ENCODE measurements at places on chromosomes 2 and 18.

- no peak for DNase-seq
Measured at GRCh38 chr2:38850045-38850444, 25.7 kb downstream of the DHX57 start.

DNA sequence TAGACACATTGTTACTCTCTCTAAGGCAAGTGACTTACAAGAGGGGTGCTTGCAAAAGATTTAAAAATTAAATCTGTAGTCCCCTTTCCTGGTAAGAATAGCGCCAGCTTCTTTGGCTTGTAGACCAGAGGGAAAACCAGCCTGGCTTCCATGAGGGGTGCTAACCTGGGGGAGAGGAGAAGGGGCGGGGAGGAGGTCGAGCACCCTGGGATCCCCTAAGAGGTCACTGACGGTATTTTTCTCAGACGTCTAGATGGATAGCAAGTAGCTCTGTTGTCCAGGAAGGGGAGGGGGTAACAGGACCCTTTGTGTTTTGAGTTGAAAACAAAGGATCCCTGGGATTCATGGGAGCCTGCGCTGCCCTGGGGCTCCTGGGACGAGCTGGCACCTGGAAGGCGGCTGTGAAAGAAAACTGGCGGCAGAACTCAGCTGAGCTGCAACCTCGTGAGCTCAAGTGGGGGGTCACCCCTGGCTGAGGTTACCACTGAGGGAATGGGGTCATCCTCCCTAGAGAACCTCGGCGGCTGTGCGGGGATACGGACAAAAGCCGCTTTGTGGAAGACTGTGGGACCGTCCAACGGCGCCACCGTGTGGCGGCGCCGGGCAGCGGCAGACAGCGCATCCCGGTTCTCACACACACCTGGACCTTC, 37.8 kb upstream of the MRPL19 start:
- no peak for DNase-seq

DNA sequence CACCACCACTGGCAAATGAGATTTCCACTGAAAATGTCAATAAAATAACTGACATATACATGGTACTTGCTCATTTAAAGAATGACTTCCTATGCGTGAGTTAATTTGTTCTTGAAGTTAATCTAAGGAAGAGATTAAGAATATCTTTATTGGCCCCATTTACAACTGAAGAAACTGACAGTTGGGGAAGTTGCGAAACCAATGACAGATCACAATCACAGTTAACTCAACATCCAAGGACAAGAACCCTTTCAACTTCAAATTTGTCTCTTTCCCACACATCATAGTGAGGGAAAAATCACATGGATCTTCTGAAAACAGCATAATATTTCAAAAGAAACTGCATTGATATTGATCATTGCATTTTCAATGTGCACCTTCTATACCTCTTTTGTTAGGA, 565.4 kb downstream of the IRS1 start:
- DNase-seq: no peak

DNA sequence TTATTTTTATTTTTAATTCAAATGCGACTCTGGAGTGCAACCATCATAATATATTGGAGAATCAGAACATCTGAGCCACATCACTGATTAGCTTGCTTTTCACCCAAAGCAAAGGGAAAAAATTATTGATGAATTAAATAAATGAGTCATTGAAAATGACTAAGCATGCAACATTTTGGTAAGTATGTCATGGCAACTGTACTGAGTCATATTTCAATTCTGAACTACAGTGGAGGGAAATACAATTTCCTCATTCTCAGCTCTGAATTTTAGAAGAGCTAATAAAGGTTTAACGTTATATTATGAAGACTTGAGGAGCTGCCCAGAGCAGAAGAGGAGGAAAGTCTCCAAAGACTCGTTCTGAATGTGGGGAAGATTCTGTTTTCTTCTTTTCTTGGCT, 89.6 kb upstream of the CCDC68 start:
- no peak for DNase-seq

DNA sequence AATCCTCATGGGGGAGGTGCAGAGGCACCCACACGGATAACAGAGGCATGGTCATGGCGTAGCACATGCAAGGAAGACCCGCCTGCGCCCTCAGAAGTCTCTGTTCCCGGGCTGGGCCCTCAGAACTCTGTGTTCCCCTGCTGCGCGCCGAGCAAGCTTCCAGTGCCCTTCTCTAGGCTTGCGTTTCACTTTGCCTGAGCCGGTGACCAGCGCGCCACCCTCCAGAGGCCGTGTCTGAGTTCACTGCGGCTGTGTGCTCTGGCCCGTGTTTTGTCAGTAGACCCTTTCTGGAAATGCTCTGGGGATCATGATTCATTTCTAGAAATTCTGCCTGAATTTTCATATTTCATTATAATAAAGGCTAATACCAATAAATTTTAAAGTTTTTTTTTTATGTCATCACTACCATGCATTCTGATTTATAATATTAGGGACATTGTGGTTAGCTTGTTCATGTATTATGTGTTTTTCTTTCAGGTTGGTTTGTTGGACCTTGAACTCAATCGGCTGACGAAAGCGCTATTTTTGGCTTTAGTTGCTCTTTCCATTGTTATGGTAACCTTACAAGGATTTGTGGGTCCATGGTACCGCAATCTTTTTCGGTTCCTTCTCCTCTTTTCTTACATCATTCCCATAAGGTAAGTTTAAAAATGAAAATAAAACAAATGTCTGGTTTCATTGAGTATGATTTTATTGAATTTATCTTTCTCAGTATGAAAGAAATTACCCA, 142.7 kb upstream of the NFATC1 start:
- DNase-seq: no peak

- DNase-seq: no peak
Measured at GRCh38 chr2:145919477-145919876, 1399.6 kb upstream of the ZEB2 start.

GRCh38 chr2:223459328-223459939, 142.7 kb downstream of the SCG2 start:
- DNase-seq: peak; percentile 2

DNA sequence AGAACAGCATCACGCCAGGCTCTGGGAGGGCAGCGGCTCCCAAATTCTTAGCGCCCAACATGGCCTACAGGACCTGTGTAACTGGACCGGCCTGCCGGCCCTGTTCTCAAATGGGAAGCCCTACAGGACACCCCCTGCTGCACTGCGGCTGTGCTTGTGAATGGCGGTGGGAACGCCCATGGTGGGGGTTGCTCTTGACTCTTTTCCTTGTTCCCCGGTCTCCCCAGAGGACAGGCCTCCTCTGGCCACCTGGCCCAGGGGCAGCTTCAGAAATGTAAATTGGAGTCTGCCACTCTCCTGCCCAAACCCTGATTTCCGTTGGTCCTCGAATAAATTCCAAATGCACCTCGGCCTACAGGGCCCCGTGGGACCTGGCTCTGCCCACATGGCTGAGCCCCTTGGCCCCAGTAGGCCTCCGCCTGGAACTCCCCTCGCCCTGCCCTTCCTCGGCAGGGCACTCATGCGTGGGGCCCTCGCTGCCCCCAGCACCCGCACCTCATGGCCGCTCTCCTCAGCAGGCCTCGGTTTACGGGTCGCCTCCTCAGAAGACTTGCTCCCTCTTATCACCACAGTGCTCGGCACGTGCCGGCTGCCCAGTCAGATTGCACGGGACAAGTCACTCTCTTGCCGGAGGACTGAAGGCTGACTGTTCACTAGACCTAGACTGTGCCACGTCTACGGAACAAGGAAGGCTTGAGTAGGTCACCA, 29.4 kb downstream of the KCNIP3 start:
- no peak for DNase-seq

DNA sequence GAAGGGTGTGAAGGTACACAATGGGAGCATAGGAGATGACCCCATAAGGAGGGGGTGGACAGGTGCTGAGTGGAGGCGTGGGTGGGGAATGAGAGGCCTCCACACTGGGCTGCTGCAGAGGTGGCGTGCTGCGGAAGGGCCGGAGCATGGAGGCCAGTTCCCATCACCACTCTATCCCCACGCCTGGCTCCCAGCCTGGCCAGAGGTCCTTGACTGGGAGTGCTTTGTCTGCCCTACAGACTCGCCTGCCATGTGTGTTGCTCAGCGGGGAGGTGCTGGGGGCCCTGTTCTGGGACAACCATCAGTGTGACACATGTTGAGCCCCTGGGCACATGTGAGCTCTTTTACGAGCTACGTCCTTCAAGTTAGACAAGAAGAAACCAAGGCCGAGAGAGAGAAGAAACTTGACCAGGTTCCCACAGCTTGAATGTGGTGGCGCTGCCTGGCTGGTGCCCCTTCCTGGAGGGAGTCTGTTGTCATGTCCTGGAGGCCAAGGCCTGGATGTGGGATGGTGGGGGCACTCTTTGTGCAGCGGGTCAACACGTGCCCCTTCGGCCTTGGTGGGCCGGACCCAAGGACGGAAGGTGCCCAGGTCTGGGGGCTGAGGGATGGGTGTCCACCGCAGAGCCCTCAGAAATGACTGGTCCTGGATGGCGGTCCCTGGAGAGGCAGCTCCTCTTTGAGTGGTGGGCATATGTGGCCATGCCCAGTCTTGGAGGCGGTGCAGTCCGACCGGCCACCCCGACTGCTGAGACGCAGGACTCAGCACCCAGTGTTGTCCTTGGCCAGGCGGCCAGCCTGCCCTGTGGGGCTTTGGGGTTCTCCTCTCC, 1.2 kb upstream of the INPP5D start:
- DNase-seq: no peak

DNA sequence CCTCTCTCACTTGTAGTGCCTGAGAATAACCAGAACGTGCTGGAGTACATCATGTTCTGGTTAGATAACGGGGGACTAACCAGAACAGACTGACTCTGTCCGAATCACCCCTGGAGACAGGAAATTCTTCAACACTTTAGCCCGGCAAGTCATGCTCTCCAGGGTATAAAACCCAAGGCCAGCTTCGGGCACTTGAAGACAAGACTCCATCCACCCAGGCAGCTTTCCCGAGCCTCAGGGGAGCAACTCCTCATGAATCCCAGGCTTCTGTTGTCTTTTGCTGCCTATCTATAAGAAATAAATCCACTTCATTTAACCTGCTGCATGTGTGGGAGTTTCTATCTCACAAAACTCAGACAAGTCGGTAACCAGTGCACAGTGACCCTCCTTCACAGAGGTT, 99.6 kb downstream of the KCNF1 start:
- DNase-seq: no peak

DNA sequence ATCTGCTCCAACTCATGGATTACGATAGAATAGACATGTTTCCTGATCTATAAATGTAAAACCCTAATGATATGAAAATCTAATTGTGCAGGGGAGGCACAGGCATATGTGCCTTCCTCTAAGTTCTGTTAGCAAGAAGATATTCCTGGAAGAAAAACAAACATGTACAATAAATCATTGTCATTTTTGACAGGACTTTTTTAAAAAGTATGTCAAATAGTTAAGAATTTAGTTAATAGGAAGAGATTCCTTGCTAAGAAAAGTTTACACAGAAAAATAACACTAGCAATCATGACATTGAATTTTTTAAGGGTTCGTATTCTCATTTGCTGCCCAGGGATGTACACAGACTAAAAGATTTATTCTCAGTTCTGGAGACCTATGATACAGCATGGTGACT, 15.3 kb upstream of the CREB1 start:
- DNase-seq: no peak

DNA sequence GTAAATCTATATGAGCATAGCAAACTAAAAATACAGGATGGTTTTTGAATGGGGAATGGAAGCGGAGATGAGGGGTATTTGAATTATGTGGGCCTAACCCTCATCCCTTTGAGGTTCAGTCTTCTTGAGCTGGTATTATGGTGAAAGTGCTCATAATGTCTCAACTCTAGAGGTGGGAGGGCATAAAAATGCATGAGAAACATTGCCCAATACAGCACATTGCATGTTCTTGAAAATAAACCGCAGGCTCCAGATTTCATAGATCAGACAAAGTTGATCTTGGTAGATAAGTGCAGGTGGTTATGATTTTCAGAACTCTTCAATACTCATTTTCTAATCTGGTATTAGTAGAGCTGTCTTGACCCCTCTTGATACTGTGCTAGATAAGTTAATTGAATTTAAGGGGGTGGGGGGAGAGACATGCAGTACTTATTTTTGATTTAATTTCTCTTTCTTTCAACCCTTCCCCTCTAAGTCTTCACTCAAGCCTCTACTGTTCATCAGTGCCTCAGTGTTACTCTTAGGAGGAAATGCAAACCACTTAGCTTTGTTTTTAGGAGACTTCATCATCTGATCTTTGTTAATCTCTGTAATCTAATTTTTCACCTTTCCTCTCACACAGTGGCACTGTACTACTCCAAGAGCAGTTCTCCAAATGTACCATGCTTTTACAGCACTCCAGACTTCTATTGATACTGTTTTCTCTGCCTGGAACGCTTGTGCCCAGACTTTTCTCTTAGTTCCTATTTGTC, 22.2 kb downstream of the XRCC5 start:
- no peak for DNase-seq

GRCh38 chr2:86622519-86623042, 1.1 kb downstream of the RNF103 start:
- DNase-seq: no peak

DNA sequence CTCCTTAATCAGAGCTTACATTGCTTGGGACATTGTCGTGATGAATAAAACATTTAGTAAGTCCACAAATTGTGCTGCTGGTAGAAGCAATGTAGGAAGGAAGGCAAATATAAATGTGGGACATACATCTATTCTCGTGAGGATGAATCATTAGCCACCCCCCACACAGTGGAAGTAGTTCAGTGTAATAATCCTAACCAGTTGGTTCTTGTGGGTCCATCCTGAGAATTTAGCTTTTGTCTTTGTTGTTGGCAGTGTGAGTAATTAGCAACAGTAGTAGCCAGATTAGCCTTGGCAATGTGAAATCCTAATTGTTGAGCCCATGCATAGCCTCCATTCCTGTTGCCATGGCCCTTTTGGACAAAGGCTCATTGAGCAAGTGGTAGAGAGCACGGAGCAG, 532.1 kb downstream of the FBXO15 start:
- no peak for DNase-seq

GRCh38 chr2:157438863-157439823, 4.7 kb downstream of the CYTIP start:
- no peak for DNase-seq

GRCh38 chr2:69469375-69469774, 32.1 kb upstream of the NFU1 start:
- DNase-seq: no peak

DNA sequence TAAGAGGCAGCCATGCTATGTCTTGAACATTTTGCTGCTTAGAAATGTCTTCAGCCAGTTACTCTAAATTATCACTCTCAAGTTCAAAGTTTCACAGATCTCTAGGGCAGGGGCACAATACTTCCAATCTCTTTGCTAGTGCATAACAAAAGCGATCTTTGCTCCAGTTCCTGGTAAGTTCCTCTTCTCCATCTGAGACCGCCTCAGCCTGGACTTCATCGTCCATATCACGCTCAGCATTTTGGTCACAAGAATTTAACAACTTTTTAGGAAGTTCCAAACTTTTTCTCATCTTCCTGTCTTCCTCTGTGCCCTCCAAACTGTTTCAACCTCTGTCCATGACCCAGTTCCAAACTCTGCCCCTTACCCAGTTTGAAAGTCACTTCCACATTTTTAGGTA, 8.8 kb upstream of the SLC35F5 start:
- no peak for DNase-seq

DNA sequence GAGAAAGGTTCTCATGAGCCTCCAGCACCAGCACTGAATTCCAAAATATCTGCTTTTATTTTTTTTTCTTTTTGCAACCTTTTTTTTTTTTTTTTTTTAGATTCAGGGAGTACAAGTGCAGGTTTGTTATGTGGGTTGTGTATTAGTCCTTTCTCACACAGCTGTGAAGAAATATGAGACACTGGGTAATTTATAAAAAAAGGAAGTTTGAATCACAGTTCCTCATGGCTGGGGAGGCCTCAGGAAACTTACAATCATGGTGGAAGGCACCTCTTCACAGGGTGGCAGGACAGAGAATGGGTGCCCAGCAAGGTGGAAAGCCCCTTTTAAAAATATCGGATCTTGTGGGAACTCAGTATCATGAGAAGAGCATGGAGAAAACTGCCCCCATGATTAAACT, 7.9 kb upstream of the TMX3 start:
- no peak for DNase-seq

Data from NCI-H524 treated with DMSO at 0.1 percent for 48 hours (cell line).